Right renal cortex interstitium (tissue), 3 donors: ENCODE measurements at places on chromosomes 1 and 21.

GRCh38 chr21:30769724-30770431, 14.7 kb upstream of the KRTAP21-1 start:
- no peak for DNase-seq

GRCh38 chr1:11753555-11754208, 8.3 kb upstream of the C1orf167 start:
- DNase-seq, result no peak

GRCh38 chr1:70583522-70583921, 172.5 kb downstream of the CTH start:
- no peak for DNase-seq

- no peak for DNase-seq
These were observed 45.2 kb downstream of the RPS6KA1 start for GRCh38 chr1:26574719-26575251.

- DNase-seq, result no peak
These were observed 3.0 kb downstream of the ANKRD45 start for GRCh38 chr1:173666646-173667045.

GRCh38 chr1:78511334-78511733, 20.6 kb downstream of the PTGFR start:
- no peak for DNase-seq

DNA sequence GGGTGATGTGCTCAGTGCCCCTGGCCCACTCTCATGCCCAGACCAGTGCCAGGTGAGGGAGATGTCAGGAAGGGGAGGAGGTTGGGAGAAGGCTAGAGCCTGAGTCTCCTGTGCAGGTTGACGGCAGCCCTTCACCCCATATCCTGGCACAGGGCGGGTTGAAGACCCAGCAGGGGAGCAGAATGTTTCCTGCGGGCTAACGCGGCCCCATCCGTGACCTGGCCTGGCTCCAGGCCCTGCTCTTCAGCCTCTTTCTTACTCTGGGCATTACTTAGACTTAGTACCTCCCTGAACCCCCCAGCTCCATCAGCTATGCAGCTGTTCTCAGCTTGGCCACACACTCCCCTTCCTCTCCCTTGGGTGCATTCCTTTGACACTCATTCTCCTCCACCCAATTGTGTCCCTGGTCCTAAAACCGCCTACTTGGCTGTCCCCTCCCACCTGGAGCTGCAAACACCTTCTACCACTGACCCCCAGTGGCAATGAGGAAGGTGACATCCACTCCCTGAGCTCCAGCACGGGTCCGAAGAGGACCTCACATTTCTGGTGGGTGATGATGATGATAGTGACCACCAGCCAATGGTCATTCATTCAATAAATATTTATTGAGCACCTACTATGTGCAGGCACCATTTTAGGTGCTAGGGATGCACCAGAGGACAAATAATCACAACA, 179.0 kb downstream of the PTPRU start:
- no peak for DNase-seq

- no peak for DNase-seq
These were observed 52.3 kb downstream of the PLEKHA6 start for GRCh38 chr1:204307334-204307883.
